Fibroblast of skin of abdomen (primary cell): ENCODE measurements at places on chromosomes 2 and 18.

- no peak for DNase-seq
Observed at GRCh38 chr2:65999796-66000195, 435.1 kb upstream of the MEIS1 start.

- DNase-seq, result peak; percentile 77
Observed at GRCh38 chr2:196481324-196481697, 158.2 kb upstream of the CCDC150 start.

DNA sequence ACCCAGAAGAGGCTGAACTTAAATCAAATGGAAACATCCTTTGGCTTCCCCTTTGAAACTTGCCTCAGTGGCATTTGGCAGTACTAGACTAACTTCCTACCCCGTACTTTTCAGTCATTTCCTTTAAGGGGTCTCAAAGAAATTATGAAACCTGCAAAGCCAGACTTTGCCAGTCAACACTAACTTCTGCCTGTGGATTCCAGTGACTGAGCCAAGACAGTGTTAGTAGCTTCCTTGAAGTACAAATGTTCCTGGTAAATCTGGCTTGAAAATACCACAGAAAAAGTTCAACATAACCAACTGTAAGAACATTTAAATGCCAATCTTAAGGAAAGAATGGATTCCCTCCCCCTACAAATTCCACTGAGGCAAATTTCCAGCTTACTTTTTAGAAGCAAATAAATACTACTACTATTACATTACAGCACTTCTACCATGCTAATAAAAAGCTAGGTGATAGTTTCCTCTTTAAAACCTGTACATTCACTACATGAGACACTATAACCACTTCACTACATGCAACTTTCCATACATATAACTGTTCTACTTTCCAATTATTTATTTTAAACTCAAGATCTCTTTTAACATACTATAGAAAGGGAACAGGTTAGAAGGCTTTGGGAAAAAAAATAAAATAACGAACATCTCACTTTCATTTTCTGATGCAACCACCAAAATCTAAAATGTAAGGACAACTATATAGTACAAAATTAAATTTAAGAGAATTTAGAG is 2.4 kb downstream of the PELI1 start:
- peak; percentile 52 for DNase-seq

DNA sequence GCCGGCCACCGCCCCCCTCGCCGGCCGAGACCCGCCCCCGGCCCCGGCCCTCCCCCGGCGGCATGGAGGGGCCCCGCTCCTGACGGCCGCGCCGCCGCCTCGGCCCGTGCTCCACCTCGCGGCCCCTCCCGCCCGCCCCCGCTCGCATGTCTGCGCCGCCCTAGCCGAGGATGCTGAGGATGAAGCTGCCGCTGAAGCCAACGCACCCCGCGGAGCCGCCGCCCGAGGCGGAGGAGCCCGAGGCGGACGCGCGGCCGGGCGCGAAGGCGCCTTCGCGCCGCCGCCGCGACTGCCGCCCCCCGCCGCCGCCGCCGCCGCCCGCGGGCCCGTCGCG is 397 bp downstream of the ZCCHC2 start:
- DNase-seq, result no peak

GRCh38 chr2:137947728-137948336 is 16.4 kb upstream of the HNMT start:
- DNase-seq, result peak; percentile 60

DNA sequence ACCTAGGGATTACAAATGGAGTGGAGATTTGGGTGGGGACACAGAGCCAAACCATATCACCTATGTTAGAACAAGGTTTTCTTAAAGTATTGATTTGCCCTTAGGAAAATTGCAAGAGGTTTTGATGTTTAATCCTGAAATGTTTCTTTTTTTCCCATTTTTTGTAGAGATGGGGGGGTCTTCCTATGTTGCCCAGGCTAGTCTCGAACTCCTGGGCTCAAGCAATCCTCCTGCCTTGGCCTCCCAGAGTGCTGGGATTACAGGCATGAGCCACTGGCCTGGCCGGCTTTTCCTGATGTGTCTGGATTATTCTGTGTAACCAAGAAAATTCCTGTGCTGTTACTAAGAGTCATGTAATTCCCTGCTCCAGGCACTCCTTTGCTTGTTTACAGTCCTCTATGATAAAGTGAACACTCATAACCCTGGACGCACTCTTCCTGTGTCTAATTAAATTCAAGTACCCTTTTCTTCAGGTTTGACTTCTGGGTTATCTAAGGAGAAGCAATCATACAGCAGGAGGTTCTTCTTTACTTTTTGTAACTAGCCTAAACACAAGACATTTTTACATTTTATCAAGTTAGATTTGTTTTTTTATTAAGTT is 15.0 kb upstream of the CTDP1 start:
- peak; percentile 24 for DNase-seq

GRCh38 chr2:163132850-163133249 is 294.3 kb upstream of the KCNH7 start:
- DNase-seq, result peak; percentile 13

- peak; percentile 27 for DNase-seq
Observed at GRCh38 chr2:96891591-96892333, 21.9 kb upstream of the SEMA4C start.

DNA sequence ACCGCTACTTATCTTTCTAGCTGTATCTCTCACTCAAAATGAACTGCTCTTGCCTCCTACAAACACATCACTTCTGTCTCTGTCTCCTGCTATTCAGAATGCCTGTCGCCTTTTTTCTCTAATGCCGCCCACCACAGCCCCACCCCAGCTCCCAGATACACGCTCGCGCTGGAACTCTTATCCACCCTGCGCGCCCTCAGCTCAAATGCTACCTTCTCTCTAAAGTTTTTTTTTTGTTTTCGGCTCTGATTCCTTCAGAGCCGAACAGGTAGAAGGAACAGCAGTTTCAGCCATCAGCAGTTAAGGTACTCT is 3.9 kb upstream of the SOS1 start:
- no peak for DNase-seq

GRCh38 chr2:145344076-145344724 is 824.3 kb upstream of the ZEB2 start:
- DNase-seq, result peak; percentile 27

DNA sequence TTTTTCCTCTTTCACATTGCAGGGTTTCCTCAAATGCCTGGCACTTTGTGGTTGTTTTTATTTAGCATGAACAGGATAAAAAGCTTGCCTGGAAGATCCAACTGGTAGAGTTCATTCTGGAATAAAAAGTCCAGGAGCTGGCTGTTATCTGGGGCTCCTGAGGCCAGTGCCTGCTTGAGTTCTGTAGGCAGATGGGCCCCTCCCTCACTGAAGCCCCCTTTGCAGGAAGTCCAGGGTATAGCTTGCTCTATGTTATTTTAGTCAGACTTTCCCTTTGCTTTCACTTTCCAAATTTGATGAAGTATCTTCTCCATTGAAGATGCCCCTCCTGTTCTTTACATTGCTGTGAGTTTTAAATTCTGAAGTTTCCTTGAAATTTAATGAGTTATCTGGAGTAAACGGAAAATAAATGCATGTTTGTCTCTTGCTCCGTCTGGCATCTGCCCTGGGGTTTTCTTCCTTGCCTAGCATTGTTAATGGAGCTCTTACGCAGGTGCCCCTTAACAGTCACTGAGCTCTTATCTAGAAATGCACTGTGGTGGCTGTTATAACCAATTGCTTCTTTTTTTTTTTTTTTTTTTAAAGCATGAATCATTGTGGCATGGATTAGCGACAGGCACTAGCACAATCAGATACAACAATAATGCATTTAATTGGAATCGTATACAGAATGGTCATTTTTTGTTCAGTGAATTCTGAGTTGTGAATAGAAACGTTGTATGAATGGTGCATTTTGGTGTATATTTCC is 27.0 kb upstream of the LPIN1 start:
- DNase-seq, result no peak

- no peak for DNase-seq
Observed at GRCh38 chr2:16021611-16022363, 81.4 kb downstream of the MYCN start.

DNA sequence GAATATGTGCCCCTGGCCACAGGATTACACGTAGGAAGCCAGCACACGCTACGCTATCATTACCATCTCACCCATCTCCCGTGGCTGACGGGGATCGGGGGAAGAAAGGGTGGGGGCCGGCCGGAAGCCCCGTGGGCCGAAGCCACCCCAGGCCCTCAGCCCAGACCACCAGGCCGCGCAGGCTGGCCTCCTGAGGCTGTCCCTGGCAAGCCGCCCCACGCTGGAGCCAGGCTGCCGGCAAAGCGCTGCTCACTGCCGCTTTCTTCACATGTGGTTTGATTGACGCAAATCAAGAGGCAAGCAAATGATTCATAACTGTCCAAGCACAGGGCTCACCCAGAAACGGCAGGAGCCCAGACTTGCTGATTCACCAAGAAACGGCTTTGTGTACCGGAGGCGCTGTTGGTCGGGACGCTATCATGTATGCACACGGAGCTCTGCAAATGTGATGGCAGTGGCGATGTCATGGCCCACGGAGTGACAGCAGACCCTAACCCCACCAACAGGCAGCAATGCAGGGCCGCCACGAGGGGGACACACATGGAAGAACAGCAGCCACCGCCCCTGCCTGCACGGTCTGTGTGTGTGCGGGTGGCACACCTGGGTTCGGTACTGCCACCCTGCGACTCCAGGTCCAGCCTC is 125.7 kb downstream of the HDAC4 start:
- DNase-seq, result peak; percentile 98

GRCh38 chr2:168346725-168347477 is 99.5 kb upstream of the STK39 start:
- peak; percentile 61 for DNase-seq

GRCh38 chr2:179513181-179513580 is 248.5 kb upstream of the SESTD1 start:
- no peak for DNase-seq

- no peak for DNase-seq
Observed at GRCh38 chr2:238260883-238261282, 21.0 kb upstream of the HES6 start.

DNA sequence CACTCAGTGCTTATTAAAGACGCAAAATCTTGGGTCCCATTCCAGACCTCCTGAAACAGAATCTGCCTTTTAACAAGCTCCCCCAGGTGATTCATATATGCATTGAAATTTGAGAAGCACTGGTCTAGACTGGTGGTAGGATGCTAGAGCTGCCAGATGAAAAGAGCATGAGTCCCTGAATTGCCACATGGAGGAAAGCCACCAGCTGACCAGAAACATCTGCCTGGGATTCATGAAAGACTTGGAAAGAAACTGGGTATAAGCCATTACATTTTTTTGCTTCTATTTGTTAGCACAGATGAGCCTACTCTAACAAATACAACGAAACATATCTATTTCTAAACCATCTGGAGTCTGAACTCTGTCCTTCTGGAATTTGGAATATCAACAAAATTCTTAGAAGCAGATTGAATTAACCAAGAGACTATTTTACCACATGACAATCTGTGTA is 228.9 kb downstream of the RBM43 start:
- peak; percentile 97 for DNase-seq

DNA sequence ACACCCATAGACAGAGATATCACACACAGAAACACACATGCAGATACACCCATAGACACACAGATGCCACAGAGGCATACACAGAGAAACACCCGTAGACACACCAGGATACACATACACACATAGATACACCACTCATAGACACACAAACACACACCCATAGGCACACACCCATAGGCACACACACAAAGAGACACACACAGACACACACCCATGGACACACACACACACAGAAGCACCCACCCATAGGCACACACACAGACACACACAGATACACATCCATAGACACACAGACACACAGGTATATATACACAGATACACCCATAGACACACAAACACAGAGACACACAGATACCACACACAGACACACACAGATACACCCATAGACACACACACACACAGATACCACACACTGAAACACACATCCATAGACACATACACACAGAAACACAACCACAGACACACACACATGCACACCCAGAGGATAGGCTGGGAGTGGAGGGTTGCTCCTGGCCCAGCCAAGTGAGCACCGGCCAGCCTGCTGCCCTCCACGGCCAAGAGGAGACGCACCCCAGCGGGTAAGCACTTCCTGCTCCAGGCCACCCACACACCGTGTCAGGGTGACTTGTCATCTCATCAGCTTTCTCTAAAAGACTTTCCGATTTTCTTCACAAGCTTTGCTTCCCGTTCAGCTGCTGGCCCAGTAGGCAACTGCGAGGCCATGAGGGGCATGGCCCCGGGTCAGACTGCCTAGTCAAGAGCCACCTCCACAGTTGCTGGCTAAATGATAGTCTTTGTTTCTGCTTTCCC is 14.1 kb upstream of the CNNM3 start:
- DNase-seq, result no peak

- DNase-seq, result no peak
Observed at GRCh38 chr2:159063677-159064076, 95.2 kb downstream of the TANC1 start.

DNA sequence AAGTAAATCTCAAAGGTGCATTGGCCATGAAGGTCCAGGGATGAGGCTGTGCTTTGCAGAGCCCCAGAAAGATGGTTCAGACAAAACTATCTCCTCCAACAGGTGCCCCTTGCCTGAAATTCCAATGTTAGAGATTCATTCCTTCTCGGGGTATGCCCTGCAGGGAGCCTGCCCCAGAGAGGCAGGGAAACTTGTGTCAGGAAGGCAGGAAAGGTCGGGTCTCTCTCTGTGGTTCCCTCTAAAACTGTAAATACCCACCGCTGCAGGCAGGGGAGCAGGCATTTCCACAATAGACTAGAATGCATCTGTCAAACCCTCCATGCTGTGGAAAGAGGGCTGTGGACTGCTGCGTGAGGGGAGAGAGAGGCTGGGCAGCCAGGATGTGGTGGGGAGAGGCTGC is 207.8 kb upstream of the SMAD2 start:
- DNase-seq, result no peak

DNA sequence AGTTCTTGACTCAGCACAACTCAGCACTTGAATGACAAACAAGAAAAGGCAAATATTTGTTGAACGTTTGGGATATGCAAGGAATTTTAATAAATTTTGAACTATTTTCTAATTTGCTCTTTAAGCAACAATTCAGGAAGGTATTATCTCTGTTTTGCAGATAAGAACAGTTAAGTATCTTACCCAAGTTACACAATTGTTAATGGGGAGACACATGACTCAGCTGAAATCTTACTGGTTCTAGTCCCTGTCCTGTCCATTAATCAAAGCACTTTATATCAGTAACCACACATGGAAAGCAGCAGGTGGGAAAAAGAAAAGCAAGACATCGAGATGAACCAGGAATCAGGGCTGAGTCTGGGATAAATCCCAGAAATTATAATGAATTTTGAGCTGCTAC is 493.9 kb upstream of the PIK3C3 start:
- no peak for DNase-seq

- peak; percentile 60 for DNase-seq
Observed at GRCh38 chr2:10947005-10947440, 35.3 kb downstream of the KCNF1 start.

- DNase-seq, result no peak
Observed at GRCh38 chr18:57095884-57096283, 51.0 kb upstream of the BOD1L2 start.

GRCh38 chr2:134581877-134582546 is 136.8 kb downstream of the TMEM163 start:
- DNase-seq, result no peak

GRCh38 chr2:162196638-162197037 is 44.6 kb upstream of the GCG start:
- DNase-seq, result peak; percentile 72

DNA sequence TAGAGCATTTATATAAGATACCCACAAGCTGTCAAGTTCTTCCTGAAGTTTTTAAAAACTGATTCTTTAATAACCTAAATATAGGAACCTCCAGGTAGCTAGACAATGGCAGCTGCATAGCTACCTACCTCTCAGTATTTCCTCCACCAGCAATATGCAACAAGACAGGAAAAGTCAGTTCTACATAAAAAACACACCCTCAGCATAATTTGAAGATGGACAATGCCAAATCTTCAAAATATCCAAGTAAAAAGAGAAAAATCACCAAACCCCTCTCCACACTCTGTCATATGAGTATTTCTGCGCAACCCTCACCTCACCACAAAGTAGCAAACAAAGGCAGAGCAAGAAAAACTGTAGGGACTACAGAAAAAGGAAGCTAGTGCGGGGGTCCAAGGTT is 51.4 kb downstream of the GTF3C3 start:
- no peak for DNase-seq
